ENCODE measurements at places on chromosomes 4 and X. TPM values are rescaled to one million over a fixed set of nuclear protein-coding genes. Genes with fewer than 3 reads are reported as not detected.

GRCh38 chrX:124098089-124098488 lies 136.6 kb downstream of the STAG2 start:
- H3K27ac ChIP-seq, result no peak overlapping the region
- peaks cover 3% of the 10 kb centered on the region for H3K36me3 ChIP-seq
- peak; percentile 23 for DNase-seq
- H3K4me3 ChIP-seq, result no peak overlapping the region
- no peaks in the 10 kb centered on the region for H3K27me3 ChIP-seq

- H3K36me3 ChIP-seq, result no peaks in the 10 kb centered on the region
- no peak overlapping the region for H3K27ac ChIP-seq
Measured at GRCh38 chr4:128379860-128380259, 92.2 kb upstream of the PGRMC2 start.

GRCh38 chr4:187059895-187060294 lies 336.2 kb upstream of the FAT1 start:
- no peak overlapping the region for H3K4me3 ChIP-seq
- no peaks in the 10 kb centered on the region for H3K36me3 ChIP-seq
- no peak overlapping the region for H3K27ac ChIP-seq
- H3K27me3 ChIP-seq, result no peaks in the 10 kb centered on the region
- DNase-seq, result no peak

DNA sequence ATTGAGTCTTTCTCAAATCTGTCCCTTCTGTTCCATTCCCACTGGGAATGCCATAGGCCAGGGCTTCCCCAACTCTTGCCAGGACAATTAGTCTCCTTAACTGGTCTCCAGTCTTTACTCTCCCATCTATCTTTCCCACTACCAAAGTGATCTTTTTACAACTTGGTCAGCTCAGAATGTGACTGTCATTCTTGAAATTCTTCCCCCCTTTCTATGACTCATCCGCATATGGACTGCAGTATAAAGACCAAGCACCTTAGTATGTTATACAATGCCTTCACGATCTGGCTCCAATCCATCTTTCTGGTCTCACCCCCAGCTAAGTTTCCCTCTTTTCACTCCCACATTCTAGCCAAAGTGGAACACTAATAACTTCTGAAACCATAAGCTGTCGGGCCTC lies 383.8 kb downstream of the OPHN1 start:
- H3K27me3 ChIP-seq, result no peaks in the 10 kb centered on the region
- H3K27ac ChIP-seq, result no peak overlapping the region
- no peaks in the 10 kb centered on the region for H3K4me1 ChIP-seq
- H3K4me3 ChIP-seq, result no peak overlapping the region

GRCh38 chr4:37219242-37219641 lies 25.3 kb upstream of the NWD2 start:
- no peak for DNase-seq
- no peaks in the 10 kb centered on the region for H3K27me3 ChIP-seq
- no peak overlapping the region for H3K27ac ChIP-seq
- no peaks in the 10 kb centered on the region for H3K4me1 ChIP-seq
- H3K36me3 ChIP-seq, result no peaks in the 10 kb centered on the region

The IGFBP7 gene
- total RNA-seq, result not detected
